Stimulated activated CD4-positive, alpha-beta T cell treated with anti-CD3 and anti-CD28 coated beads, TNF-alpha, amount 100 ng/mL, for 48 hours (primary cell): ENCODE measurements at places on chromosomes 3 and 15.

GRCh38 chr3:43503067-43503728 is 118.6 kb downstream of the ANO10 start:
- no peak for DNase-seq

GRCh38 chr15:48565560-48566482 is 79.7 kb downstream of the FBN1 start:
- no peak for DNase-seq

GRCh38 chr3:159911664-159912037 is 77.0 kb upstream of the IL12A start:
- DNase-seq = no peak

- no peak for DNase-seq
Measured at GRCh38 chr15:85943791-85944190, 135.9 kb upstream of the AGBL1 start.

GRCh38 chr3:2937592-2937991 is 172.6 kb downstream of the IL5RA start:
- DNase-seq = no peak

DNA sequence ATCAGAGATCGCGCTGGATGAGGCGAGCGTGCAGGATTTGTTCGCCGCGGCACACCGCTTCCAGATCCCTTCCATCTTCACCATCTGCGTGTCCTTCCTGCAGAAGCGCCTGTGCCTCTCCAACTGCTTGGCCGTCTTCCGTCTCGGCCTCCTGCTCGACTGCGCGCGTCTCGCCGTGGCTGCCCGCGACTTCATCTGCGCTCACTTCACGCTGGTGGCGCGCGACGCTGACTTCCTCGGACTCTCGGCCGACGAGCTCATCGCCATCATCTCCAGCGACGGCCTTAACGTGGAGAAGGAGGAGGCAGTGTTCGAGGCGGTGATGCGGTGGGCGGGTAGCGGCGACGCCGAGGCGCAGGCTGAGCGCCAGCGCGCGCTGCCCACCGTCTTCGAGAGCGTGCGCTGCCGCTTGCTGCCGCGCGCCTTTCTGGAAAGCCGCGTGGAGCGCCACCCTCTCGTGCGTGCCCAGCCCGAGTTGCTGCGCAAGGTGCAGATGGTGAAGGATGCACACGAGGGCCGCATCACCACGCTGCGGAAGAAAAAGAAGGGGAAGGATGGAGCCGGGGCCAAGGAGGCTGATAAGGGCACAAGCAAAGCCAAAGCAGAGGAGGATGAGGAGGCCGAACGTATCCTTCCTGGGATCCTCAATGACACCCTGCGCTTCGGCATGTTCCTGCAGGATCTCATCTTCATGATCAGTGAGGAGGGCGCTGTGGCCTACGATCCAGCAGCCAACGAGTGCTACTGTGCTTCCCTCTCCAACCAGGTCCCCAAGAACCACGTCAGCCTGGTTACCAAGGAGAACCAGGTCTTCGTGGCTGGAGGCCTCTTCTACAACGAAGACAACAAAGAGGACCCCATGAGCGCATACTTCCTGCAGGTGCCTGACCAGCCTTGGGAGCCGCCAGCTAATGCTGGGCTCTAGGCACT is 819 bp downstream of the KLHL40 start:
- DNase-seq = no peak
